Posterior cingulate gyrus (tissue), 11 donors: ENCODE measurements at places on chromosomes 7 and 10.

GRCh38 chr10:77873536-77874380 lies 52.8 kb downstream of the DLG5 start:
- DNase-seq: peak; percentile 48

GRCh38 chr7:44057849-44058758 lies 7.3 kb downstream of the PGAM2 start:
- DNase-seq: peak; percentile 54

GRCh38 chr10:130043491-130043890 lies 67.1 kb downstream of the C10orf143 start:
- DNase-seq: no peak

- DNase-seq: no peak
Observed at GRCh38 chr7:111232249-111233084, 141.5 kb downstream of the LRRN3 start.

DNA sequence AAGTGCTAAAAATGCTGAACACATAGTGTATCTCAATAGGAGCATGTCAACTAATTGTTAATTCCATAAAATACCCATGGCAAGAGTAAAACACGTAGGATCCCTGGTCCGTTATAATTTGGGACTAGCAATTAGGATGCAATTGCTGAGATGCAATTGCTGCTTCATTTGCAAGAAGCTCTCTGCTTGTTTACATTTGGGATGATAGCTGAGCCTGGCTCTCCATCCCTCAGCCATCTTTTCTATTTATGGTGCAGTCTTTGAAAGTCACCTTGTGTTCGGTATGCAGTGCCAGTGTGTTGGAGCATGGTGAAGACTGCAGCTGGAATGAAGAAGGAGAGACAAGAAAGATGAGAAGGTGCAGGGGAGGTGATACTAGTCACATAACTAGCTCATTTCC lies 191.3 kb downstream of the SNX10 start:
- no peak for DNase-seq

DNA sequence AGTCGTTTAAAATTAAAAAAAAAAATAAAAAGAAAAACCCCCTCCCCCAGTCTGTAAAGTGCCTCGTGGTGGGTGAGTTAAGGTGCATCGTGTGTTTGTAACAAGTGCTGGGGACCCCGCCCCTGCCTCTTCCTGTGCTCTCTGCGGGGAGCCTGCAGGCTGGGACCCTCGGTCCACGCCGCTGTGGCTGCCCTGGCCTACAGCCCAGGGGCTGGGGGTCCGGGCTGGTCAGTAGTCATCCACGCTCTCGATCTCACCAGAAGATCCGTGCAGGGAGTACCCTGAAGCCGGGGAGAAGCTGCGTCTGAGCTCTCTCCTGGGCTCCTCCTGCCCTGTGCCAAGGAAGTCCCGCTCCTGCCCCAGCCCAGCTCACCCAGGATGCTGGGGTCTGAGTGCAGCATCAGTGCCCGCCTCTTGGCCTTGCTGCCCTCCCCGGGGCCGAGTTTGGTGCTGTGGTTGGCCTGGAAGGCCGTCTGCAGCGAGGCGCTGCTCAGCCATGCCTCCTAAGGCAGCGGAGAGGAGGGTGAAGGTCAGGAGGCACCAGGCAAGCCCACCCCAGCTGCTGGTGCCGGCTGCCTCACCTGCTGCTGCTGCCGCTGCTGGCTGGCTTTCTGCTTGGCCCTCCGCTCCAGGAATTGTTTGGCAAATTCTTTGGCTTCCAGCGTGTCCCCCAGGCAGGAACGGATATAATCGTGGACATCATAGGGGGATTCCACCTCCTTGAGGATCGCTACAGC lies 8.1 kb downstream of the GNB2 start:
- DNase-seq: no peak

- DNase-seq: no peak
Observed at GRCh38 chr7:34025600-34025999, 120.3 kb downstream of the BMPER start.

DNA sequence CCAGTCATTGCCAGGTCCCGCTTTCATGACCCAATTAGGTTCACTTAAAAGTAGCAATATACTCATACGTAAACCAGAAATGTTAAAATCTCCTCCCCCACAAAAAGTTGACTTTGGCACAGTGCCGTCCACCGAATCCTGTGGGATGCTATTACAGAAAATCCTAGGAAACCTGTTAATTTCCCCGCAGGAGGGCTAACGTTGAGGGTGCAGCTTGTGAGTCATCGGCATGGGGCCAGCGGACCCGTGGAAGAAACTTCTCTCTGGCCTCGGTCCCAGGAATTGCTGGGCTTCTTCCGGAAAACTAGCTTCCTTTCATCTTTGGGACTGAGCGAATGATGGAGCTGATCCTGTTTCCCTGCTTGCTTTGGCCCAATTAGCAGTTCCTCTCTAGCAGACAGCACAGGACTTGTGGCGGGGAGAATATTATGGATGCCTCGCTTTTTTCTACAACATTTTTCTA lies 13.5 kb downstream of the CRYGN start:
- DNase-seq: no peak

GRCh38 chr10:82934429-82934828 lies 1059.4 kb downstream of the NRG3 start:
- DNase-seq: no peak

- DNase-seq: no peak
Observed at GRCh38 chr10:18332048-18332447, 191.8 kb downstream of the CACNB2 start.

DNA sequence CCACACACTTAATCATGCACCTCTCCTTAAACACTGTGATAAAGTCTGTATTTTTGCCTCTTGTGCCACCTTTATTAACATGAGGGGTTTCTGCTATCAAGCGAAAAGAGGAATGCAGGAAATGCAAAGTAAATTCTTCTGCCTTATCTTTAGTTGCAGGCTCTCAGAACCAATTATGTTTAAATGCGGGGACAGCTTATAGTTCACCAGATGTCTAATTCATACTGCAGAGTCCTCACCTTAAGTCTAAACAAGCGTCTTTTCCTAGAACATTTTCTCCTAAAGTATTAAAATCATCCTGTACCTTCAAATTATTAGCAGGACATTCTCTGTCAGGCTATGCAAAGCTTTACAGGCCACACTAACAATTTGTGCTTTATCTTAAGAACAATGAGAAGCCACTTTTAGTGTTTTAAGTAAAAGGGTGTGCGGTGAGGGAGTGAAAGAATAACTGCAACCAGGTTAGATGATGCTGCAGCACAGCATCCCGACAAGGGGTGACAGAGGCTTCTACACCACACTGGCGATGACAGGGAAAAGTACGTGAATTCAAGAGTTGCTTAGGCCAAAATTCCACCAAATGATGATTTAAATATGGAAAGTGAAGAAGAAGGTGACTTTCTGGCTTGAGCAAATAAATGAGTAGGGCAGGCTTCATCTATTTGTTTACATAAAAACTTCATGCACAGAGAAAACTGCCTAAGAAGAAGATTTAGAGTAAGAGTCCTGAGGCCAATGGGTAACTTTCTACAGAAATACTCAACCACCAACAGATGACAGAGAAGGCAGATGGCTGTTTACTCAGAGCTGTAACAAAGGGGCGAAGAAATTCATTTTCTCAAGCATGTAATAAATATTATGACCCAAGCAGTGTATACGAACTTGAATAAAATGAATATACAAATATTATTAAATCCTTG lies 36.0 kb downstream of the EZH2 start:
- no peak for DNase-seq

GRCh38 chr10:73593812-73594211 lies 2.7 kb upstream of the USP54 start:
- no peak for DNase-seq

GRCh38 chr7:132066761-132067171 lies 509.5 kb downstream of the PLXNA4 start:
- DNase-seq: peak; percentile 57

DNA sequence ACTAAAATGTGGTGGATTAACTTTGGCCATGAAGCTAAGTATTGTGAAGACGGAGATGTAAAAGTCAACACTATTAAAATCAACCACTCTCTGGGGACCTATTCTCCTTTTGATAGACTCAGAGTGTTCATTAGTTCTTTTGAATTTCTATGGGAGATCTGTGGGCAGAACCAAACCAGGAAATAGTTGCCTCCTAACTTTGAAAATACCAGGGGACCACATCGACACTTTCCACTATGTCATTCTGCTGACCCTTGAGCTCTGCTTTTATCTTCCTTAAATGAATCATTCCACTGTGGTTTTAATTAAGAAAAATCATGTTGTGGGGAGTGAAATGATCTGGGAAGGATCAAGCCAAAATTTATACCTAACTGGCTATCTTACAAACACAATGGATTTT lies 960.5 kb downstream of the GATA3 start:
- no peak for DNase-seq

DNA sequence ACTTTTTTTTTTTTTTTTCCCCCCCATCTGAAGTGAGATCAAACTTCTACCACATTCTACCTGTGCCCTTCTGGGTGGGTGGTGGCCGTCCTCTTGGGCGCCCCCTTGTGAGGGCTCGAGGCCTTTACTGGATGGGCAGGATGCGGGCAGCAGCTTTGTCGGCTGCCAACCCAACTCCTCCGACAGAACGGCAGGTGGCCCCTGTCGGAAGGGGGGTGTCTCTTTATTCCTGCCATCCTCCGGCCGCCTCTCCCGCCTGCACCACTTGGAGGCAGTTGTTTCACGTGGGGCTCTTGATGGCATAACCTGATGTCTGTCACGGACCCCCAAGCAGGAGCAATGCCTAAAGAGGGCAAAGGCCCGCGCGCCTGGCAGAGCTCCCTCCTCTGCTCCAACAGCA lies 31.0 kb downstream of the AMZ1 start:
- DNase-seq: peak; percentile 56

- no peak for DNase-seq
Observed at GRCh38 chr7:75809396-75809795, 4.2 kb downstream of the CCL24 start.

DNA sequence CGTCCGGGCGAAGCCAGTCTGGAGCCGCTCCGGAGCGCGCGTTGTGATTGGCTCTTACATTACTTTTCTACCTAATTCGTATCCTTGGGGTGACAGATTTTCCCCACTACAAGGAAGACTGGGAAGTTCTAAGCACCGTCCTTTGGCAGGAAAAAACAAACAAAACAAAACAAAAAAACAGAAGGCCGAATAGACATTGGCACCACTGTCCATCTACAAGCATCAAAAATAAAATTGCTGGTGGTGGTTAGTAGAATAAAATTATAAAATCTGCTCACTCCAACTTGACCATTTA lies 651 bp upstream of the SKAP2 start:
- DNase-seq: peak; percentile 66

DNA sequence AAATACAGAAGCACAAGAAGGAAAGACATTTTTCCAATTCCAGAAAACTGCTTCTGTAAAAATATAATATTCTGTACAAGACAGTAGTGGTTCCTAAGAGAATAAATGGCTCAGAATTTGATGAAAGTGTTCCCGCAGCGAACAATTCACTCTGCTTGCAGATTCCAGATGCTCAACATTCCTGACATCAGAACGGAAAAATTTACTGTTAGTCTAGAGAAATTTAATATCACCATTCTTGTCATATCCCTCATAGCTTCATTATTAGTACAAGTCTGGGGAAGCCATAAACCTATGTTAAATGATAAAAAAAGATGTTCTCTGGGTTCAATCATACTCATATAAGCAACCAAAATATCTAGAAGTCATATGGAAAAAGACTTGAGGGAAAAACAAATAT lies 83.6 kb downstream of the MPP7 start:
- DNase-seq: no peak

GRCh38 chr10:100019787-100020141 lies 10.0 kb upstream of the DNMBP start:
- no peak for DNase-seq
